ENCODE measurements at places on chromosomes 1 and 21.

- no peaks in the 10 kb centered on the region for H3K36me3 ChIP-seq
- no peak for DNase-seq
- H3K4me1 ChIP-seq: peaks cover 56% of the 10 kb centered on the region
These were observed 10.8 kb upstream of the ETS2 start for GRCh38 chr21:38794978-38795377.

DNA sequence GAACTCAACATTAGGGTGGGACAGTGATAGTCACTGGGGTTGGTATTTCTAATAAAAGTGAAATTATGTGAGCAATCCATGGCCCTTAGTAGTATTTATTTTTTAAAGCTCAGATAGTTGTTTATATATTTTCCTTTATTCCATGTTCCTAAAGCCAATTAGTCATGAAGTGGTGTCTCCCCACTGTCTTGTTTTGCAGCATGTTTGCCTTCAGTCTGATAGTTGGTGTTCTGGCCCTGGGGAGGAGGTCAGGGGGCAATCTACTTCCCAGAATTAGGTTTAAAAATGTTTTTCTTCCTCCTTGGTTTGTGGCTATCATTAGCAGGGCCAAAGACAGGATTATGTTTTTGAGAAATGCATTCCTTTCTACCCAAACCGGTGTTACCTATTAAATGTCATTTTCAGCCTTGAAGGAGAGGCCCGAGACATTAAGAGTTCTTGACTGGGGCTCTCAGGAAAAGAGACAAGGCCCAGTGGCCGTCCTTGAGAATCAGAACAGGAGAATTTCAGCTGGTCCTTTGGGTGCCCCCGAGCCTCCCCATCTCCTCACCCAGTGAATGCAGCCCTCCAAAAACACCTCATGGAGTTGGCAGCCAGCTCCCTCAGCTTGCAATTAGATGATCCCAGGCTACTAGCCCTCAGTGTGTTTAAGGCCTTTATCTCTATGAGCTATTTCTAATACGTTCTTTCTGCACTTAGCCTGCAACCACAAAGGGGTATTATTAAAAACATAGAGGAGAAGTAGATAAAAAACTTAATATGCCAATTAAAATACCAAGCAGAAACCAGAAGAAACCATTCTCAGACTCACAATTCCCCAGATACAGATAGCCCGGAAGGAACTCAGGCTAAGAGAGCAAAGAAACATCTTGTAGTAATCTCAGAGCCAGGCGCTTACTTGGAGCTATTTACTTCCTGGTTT is 71.3 kb upstream of the NGF start:
- peaks cover 23% of the 10 kb centered on the region for H3K4me1 ChIP-seq
- no peak overlapping the region for H3K4me3 ChIP-seq

DNA sequence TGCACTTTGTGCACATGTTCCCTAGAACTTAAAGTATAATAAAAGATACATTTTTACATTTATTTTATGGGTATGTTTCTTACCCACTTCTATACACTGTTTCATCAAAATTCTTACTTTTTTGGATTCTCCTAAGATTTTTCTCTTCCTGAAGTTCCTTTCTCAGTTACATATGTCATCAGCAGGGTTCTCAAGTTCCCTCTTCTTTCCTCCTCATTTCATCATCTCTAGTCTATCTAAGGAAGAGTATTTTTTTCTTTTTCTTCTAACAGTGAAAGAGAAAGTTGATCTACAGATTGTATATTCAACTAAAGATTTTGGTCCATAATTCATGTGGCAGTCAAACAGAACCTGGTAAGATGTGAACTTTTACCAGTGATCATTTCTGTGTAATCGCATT is 41.2 kb upstream of the CYYR1 start:
- H3K4me3 ChIP-seq: no peak overlapping the region
- no peak for DNase-seq
- H3K36me3 ChIP-seq: no peaks in the 10 kb centered on the region
- no peaks in the 10 kb centered on the region for H3K4me1 ChIP-seq
- H3K27me3 ChIP-seq: no peaks in the 10 kb centered on the region
- H3K27ac ChIP-seq: no peak overlapping the region

DNA sequence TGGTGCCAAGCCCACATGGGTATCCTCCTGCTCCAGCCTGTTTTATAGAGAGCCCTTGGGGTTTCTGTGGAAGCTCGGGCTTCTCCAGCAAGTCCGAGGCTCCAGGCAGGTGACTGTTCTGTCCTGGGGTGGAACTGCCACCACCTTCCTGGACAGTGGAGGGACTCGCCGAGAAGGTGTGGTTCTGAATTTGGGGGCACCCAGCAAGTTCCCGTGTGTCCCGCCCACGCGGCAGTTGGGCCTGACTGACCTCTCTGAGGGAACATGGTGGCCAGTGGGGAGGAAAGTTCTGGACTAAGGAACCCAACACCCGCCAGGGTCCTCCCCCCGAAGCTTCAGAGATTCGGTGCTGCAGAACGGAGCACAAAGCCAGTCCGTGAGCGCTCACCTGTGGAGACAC is 158.1 kb upstream of the C1orf174 start:
- H3K4me1 ChIP-seq: no peaks in the 10 kb centered on the region
- DNase-seq: no peak
- H3K4me3 ChIP-seq: no peak overlapping the region
- H3K36me3 ChIP-seq: no peaks in the 10 kb centered on the region

GRCh38 chr1:171637928-171638576 is 14.4 kb downstream of the MYOC start:
- no peaks in the 10 kb centered on the region for H3K36me3 ChIP-seq
- no peak overlapping the region for H3K4me3 ChIP-seq
- no peaks in the 10 kb centered on the region for H3K4me1 ChIP-seq
- no peak for DNase-seq
- peaks cover 17% of the 10 kb centered on the region for H3K27me3 ChIP-seq

DNA sequence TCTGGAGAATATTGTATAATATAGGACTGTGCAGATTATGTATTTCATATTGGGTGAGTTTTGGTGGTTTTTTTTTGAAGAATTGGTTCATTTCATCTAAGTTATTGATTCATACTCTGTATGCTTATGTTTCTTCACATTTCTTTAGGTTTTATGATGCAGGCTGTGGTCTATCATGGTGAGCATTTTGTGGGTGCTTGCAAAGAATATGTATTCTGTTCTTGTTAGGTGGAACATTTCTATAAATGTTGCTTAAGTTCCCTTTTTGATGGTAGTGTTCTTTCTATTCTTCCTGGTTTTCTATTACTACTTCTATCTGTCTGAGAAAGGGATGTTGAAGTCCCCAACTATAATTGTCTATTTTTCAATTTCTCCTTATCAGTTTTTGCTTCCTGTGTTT is 42.6 kb downstream of the PKN2 start:
- H3K27ac ChIP-seq: no peak overlapping the region
- H3K4me1 ChIP-seq: no peaks in the 10 kb centered on the region
- H3K36me3 ChIP-seq: 0 out of 2 replicates have a peak, but pooled peaks cover 10% of the 10 kb centered on the region
- no peak overlapping the region for H3K4me3 ChIP-seq

DNA sequence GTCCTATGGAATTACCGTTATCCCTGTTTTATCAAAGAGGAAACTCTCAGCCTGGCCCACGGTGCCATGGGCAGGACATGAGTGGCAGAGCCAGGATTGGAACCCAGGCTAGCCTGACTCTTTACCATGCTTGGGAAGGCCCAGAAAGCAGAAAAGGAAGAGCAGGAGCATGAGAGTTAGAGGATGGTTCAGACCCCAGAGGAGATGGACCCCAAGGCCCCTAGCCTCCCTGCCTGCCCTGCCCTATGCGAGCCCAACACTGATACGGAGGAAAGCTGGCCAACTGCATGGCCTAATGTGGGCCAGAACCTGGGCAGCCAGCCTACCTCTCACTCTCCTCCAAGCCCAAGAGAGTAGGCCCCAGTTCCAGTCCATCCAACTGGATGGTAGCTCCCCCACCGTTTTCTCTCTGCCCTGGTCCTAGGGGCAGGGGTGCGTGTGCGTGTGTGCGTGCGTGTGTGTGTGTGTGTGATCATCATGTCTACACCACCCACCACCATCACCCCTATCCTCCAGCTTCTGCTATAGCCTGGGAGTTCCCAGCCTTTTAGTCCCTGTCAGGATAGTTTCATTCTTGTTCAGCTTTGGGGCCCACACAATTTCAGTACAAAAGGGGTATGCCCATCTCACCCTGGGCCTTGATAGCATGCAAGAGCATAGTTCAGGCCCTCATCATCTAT is 15.4 kb upstream of the MEX3A start:
- peaks cover 55% of the 10 kb centered on the region for H3K4me1 ChIP-seq
- H3K4me3 ChIP-seq: no peak overlapping the region
- H3K36me3 ChIP-seq: no peaks in the 10 kb centered on the region
- H3K27me3 ChIP-seq: no peaks in the 10 kb centered on the region

GRCh38 chr21:16624479-16625118 is 888.2 kb upstream of the CXADR start:
- no peak overlapping the region for H3K4me3 ChIP-seq
- DNase-seq: no peak

- no peaks in the 10 kb centered on the region for H3K27me3 ChIP-seq
- no peak for DNase-seq
- peaks cover 64% of the 10 kb centered on the region for H3K4me1 ChIP-seq
- no peak overlapping the region for H3K4me3 ChIP-seq
- 0 out of 2 replicates have a peak overlapping the region, but pooled peaks have one; percentile 40 for H3K27ac ChIP-seq
These were observed 18.2 kb downstream of the S100A10 start for GRCh38 chr1:151975311-151976014.

DNA sequence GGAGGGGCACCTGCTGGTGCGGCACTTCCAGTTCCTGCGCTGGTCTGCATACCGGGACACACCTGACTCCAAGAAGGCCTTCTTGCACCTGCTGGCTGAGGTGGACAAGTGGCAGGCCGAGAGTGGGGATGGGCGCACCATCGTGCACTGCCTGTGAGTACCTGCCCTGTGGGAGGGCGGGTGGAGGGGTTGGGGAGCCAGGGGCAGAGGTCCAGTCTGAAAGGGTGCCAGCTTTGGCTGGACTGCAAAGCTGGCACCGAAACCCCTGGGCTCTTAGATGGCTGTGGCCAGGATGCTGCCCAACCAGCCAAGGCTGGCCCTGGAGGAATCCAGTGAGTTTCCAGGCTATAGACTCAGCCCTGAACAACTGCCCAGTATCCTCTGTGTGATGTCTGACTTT is 87.3 kb downstream of the PTPRU start:
- H3K4me1 ChIP-seq: no peaks in the 10 kb centered on the region
- H3K4me3 ChIP-seq: no peak overlapping the region
- no peaks in the 10 kb centered on the region for H3K36me3 ChIP-seq

GRCh38 chr1:234435620-234436019 is 43.4 kb downstream of the TARBP1 start:
- H3K36me3 ChIP-seq: peaks cover 24% of the 10 kb centered on the region
- H3K27ac ChIP-seq: no peak overlapping the region
- no peak for DNase-seq
- H3K27me3 ChIP-seq: no peaks in the 10 kb centered on the region
- no peaks in the 10 kb centered on the region for H3K4me1 ChIP-seq

- peak overlapping the region; percentile 16 for H3K4me3 ChIP-seq
- H3K27ac ChIP-seq: peak overlapping the region; percentile 65
- peak; percentile 84 for DNase-seq
These were observed 12.5 kb downstream of the SLC9A1 start for GRCh38 chr1:27142464-27142863.

GRCh38 chr1:151039521-151039920 is 3.1 kb downstream of the BNIPL start:
- no peaks in the 10 kb centered on the region for H3K27me3 ChIP-seq
- H3K4me1 ChIP-seq: peaks cover 12% of the 10 kb centered on the region
- no peaks in the 10 kb centered on the region for H3K36me3 ChIP-seq
- H3K4me3 ChIP-seq: no peak overlapping the region

DNA sequence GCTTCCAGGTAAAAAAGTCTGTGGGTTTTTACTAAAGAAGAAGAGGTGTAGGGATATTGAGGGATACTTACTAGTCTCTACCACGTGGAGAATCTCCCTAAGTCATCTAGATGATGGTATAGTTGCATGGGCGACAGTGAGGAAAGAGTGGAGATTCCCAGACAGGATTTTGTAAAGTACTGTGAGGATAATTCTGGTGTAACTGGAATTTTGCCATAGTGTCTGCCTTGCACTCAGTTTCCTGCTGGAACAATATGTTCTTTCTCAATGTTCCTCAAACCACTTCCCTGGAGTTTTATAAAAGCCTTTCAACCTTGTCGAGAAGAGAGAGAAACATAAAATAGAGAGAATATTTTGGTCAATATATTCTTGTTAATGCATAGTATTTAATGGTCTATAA is 95.1 kb upstream of the WLS start:
- DNase-seq: no peak
- H3K36me3 ChIP-seq: no peaks in the 10 kb centered on the region
- H3K4me1 ChIP-seq: no peaks in the 10 kb centered on the region
- H3K4me3 ChIP-seq: no peak overlapping the region
- H3K27me3 ChIP-seq: peaks cover 10% of the 10 kb centered on the region

- H3K4me3 ChIP-seq: no peak overlapping the region
- H3K36me3 ChIP-seq: no peaks in the 10 kb centered on the region
- no peaks in the 10 kb centered on the region for H3K4me1 ChIP-seq
- H3K27ac ChIP-seq: no peak overlapping the region
- DNase-seq: no peak
These were observed 12.7 kb downstream of the LCK start for GRCh38 chr1:32263744-32264143.

DNA sequence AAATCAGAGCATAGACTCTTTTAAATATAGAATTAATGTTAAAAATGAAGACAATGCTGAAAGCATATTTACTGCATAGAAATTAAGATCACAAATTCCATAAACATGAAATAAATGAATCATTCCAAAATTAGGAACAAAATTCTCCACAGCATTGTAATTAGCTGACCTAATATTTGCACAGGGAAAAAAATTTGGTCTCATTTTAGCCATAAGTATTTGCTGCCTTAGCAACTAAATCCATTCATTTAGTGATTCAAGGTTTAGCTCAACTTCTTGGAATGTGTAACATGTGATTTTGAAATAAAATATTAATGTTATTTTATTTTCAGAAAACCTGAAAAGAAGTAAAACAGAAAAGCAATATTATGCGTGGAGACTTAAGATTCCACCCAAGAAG is 25.5 kb downstream of the ADAMTS5 start:
- no peak overlapping the region for H3K4me3 ChIP-seq
- no peaks in the 10 kb centered on the region for H3K4me1 ChIP-seq
- H3K27ac ChIP-seq: no peak overlapping the region
- no peaks in the 10 kb centered on the region for H3K27me3 ChIP-seq

Measured in PC-9 (cell line).